ENCODE measurements at places on chromosomes 1 and 21. TPM values are rescaled to one million over a fixed set of nuclear protein-coding genes. Genes with fewer than 3 reads are reported as not detected.

DNA sequence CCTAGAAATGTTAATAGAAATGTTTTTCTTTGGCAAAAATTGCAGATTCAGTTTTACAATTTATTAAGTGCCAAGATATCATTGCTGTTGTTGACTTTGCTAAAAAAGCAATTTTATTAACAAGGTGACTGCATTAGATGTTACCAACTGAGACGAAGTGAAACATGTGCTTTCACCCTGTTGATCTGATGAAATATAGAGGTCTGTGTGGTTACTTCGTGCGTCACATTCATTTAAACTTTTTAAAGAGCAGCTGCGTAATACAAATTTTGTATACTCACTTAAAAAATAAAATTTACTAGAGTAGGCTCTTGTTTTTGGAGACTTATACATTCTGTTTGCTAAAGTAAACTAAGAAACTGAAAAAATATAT, 465.7 kb downstream of the USP25 start:
- peak; percentile 9 for DNase-seq
- no peaks in the 10 kb centered on the region for H3K4me1 ChIP-seq
- no peak overlapping the region for H3K4me3 ChIP-seq
- no peak overlapping the region for H3K27ac ChIP-seq
- no peaks in the 10 kb centered on the region for H3K27me3 ChIP-seq

SAMSN1 gene
- 30.9 TPM for polyA plus RNA-seq

GRCh38 chr1:156652131-156652991, 10.4 kb downstream of the BCAN start:
- H3K27ac ChIP-seq, result no peak overlapping the region
- H3K4me3 ChIP-seq, result no peak overlapping the region
- peaks cover 11% of the 10 kb centered on the region for H3K4me1 ChIP-seq
- no peak for DNase-seq

LORICRIN gene
- not detected for polyA plus RNA-seq

DNA sequence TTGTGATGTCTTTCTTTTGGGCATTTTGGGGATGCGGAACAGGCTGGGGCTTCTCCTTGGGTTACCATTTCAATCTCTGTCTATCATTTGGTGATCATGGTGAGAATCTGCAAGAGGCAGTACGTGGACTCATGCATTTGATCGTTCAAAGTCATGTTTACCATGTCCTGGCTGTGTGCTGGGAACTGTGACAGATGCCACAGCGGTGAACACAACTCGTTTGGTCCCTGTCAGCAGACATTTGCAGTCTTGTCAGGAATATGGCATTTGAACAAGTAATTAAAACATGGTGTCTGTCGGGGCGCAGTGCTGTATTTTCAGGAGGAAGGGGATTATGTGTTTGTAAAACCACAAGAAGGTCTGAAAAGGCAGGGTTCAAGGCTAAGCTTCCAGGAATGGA, 103.3 kb upstream of the IGSF21 start:
- no peaks in the 10 kb centered on the region for H3K36me3 ChIP-seq
- no peak for DNase-seq
- H3K4me3 ChIP-seq, result no peak overlapping the region
- H3K27ac ChIP-seq, result no peak overlapping the region
- H3K4me1 ChIP-seq, result no peaks in the 10 kb centered on the region
- H3K27me3 ChIP-seq, result no peaks in the 10 kb centered on the region

HAO2 gene
- not detected for polyA plus RNA-seq

OR2M3 gene
- not detected for polyA plus RNA-seq

GRCh38 chr1:209648931-209649776, 3.1 kb downstream of the LAMB3 start:
- no peak overlapping the region for H3K4me3 ChIP-seq
- H3K36me3 ChIP-seq, result no peaks in the 10 kb centered on the region
- no peak overlapping the region for H3K27ac ChIP-seq
- no peaks in the 10 kb centered on the region for H3K27me3 ChIP-seq
- no peak for DNase-seq

C1orf56 gene
- polyA plus RNA-seq, result 4.3 TPM

INAVA gene
- not detected for polyA plus RNA-seq

GRCh38 chr1:22791831-22792347, 81.2 kb downstream of the EPHB2 start:
- no peaks in the 10 kb centered on the region for H3K36me3 ChIP-seq
- H3K4me3 ChIP-seq, result no peak overlapping the region
- no peak for DNase-seq
- H3K4me1 ChIP-seq, result no peaks in the 10 kb centered on the region
- H3K27me3 ChIP-seq, result no peaks in the 10 kb centered on the region

- DNase-seq, result peak; percentile 0
- no peak overlapping the region for H3K27ac ChIP-seq
- no peaks in the 10 kb centered on the region for H3K36me3 ChIP-seq
- H3K4me1 ChIP-seq, result no peaks in the 10 kb centered on the region
- no peak overlapping the region for H3K4me3 ChIP-seq
- no peaks in the 10 kb centered on the region for H3K27me3 ChIP-seq
Observed at GRCh38 chr1:91054780-91055481, 33.1 kb upstream of the ZNF644 start.

DNA sequence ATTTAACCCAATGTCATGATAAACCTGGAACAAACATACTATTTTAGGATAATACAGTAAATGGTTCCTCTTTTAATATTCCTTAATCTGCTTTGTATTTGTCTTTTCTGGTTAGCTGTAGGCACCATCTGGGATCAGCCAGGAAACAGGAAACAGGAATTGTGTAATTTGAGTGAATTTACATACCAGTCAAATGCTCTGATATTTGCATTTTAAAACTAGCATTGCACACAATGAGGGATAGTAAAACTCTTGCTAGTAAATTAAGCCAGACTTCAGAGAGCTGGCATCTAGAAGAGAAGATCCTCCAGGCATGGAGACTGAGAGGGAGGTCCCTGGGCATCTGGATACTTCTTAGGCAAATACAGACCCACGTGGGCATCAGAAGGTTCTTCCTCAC, 103.5 kb downstream of the HMCN1 start:
- no peaks in the 10 kb centered on the region for H3K36me3 ChIP-seq
- H3K27me3 ChIP-seq, result no peaks in the 10 kb centered on the region
- DNase-seq, result no peak
- no peak overlapping the region for H3K27ac ChIP-seq
- H3K4me3 ChIP-seq, result no peak overlapping the region

PKLR gene
- 0.06 TPM for polyA plus RNA-seq

All from naive thymus-derived CD4-positive, alpha-beta T cell (primary cell).